ENCODE measurements at places on chromosomes 5 and 9.

- no peak for DNase-seq
These were observed 6.4 kb upstream of the ST6GALNAC6 start for GRCh38 chr9:127905788-127906191.

DNA sequence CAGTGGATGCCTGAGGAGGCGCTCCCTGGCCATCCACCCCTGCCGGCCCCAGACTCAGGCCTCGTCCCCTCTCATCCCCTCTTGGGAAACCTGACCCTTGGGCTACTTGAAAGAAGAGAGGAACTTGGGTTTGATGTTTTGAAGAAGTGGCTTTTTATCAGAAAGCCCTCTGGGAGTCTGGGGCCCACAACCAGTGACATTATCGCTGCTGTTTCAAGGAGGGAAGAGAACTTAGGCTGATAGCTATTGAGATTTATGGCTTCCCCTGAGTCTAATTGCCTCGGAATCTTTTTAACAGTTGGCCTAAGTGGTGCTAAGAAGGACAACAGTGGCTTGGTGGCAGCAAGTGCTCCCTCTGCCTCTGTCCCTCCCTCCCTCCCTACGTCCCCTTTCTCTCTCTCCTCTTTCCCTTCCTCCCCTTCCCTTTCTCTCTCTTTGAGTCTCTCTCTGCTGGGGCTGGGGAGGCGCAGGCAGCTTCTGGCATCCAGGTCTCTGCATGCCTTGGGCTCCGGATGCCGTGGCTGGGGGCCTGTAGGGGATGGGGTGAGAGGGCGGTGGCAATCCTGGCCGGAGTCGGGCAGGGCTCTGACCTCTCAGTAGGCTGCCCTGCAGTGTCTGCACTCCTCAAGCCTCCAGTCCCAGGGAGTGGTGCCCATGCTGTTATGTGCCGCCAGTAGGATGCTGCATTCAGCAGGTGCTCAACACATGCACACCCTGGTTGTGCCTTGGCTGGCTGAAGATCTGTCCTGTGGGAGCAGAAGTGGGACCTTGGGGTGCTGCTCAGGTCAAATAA lies 49.6 kb upstream of the RXRA start:
- DNase-seq: no peak

DNA sequence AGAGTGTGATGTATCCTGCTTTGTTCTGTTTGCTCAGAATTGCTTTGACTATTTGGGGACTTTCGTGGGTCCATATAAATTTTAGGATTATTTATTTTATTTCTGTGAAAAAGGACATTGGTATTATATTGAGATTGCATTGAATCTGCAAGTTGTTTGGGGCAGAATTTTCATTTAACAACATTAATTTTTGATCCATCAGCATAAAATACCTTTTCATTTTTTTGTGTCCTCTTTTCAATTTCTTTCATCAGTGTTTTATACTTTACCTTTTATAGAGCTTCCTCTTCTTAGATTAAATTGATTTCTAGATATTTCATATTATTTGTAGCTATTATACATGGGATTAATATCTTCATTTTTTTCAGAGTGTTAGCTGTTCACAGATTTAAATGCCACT lies 40.8 kb upstream of the FBXL7 start:
- no peak for DNase-seq

DNA sequence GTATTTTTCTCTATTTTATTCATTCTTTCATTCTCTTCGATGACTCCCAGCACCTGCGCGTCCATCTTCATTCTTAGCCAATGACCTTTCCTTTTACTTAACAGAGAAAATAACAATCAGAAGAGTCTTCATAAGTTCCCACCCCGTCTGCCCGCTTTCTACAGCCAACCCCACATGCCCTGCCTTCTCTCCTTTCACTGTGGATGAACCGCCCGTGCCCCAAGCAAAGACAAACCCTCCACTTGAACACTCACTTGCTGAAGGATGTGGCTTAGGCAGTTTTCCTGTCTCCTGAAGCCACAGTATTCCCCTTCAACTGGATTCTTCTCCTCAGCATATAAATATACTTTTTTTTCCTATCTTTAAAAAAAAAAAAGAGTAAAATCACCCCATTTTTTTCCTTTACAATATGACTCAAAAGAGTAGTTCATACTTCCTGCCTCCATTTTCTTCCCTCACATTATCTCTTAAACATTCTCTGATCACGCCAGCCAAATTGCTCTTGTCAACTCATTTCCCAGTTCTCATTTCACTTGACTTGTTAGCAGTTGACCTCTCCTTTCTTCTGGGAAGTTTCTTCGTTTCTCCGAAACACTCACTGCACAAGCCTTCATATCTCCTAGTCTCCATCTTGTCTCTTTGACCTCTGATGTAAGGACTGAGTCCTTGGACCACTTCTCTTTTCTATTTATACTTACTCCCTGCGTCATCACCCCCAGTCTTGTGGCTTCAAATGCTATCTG lies 11.1 kb downstream of the NIPSNAP3B start:
- DNase-seq: no peak

DNA sequence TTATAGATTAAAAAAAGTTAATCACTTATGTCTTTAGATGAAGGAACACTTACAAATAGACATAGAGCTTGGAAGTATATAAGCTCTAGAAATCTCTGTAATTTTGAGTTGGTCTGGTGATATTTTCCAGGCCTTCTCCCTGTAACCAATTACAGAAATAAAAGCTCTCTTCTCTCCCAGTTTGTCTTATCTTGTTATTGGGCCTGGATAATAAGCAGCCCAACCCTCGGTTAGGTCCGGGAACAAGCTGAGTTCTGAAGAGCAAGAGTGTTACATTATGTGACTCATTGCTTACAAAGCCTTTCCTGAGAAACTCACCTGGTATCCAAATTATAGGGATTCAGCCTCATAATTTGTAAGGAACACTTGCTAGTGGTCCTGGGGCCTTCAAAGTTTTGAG lies 1146.2 kb downstream of the CDH9 start:
- DNase-seq: no peak

Data from D341Med (cell line).